Kidney (tissue), 22 donors: ENCODE measurements at places on chromosomes 2 and 18. TPM values are rescaled to one million over a fixed set of nuclear protein-coding genes. Genes with fewer than 3 reads are reported as not detected.

The EPB41L5 gene
- 49.4 TPM for total RNA-seq

The DNAJC5G gene
- not detected for total RNA-seq

The MYOM1 gene
- total RNA-seq: 6.8 TPM

The HJURP gene
- 0.94 TPM for total RNA-seq

The POTEC gene
- not detected for total RNA-seq

The CXCR1 gene
- total RNA-seq: 0.09 TPM

The SKOR2 gene
- not detected for total RNA-seq

The NMS gene
- total RNA-seq: not detected

The AGXT gene
- 0.09 TPM for total RNA-seq

The TAF4B gene
- 4.9 TPM for total RNA-seq

The RIT2 gene
- total RNA-seq: not detected

The STARD6 gene
- total RNA-seq: 0.19 TPM

The CYP27C1 gene
- 0.35 TPM for total RNA-seq

The SPR gene
- 29.9 TPM for total RNA-seq

The TMEM17 gene
- 3.2 TPM for total RNA-seq

The BOLL gene
- not detected for total RNA-seq

The SLC9A4 gene
- 2.8 TPM for total RNA-seq

The LTBP1 gene
- 39.8 TPM for total RNA-seq

The LANCL1 gene
- 47.4 TPM for total RNA-seq

The ASXL3 gene
- total RNA-seq: 10.4 TPM

The CNNM3 gene
- 26.1 TPM for total RNA-seq

The GAD1 gene
- 1.1 TPM for total RNA-seq

The KIF5C gene
- total RNA-seq: 3.6 TPM

The PSMG2 gene
- total RNA-seq: 66.2 TPM

The DOK6 gene
- 3.8 TPM for total RNA-seq

The CTDSP1 gene
- 196 TPM for total RNA-seq

The SPEG gene
- 26.6 TPM for total RNA-seq

The FBXO15 gene
- 3.5 TPM for total RNA-seq

The ANKZF1 gene
- total RNA-seq: 48.9 TPM

The PLEKHH2 gene
- total RNA-seq: 25.0 TPM

The CENPA gene
- total RNA-seq: 0.63 TPM

The KLHL29 gene
- 10.5 TPM for total RNA-seq

The IKZF2 gene
- 12.4 TPM for total RNA-seq

The SKA1 gene
- 0.31 TPM for total RNA-seq

The GPR155 gene
- total RNA-seq: 7.6 TPM

The SP140 gene
- 7.3 TPM for total RNA-seq

The TCF4 gene
- 60.3 TPM for total RNA-seq

The CHRND gene
- total RNA-seq: not detected

The LYPD6 gene
- 1.1 TPM for total RNA-seq

The EPHA4 gene
- total RNA-seq: 38.0 TPM

The SLC23A3 gene
- 2.8 TPM for total RNA-seq

The VWC2L gene
- 0.09 TPM for total RNA-seq

The CLEC4F gene
- total RNA-seq: 0.72 TPM

The AQP12A gene
- not detected for total RNA-seq

The C2orf42 gene
- total RNA-seq: 20.0 TPM

The CFAP53 gene
- total RNA-seq: 1.3 TPM

The FEV gene
- not detected for total RNA-seq
